ENCODE measurements at places on chromosomes 2 and 18.

DNA sequence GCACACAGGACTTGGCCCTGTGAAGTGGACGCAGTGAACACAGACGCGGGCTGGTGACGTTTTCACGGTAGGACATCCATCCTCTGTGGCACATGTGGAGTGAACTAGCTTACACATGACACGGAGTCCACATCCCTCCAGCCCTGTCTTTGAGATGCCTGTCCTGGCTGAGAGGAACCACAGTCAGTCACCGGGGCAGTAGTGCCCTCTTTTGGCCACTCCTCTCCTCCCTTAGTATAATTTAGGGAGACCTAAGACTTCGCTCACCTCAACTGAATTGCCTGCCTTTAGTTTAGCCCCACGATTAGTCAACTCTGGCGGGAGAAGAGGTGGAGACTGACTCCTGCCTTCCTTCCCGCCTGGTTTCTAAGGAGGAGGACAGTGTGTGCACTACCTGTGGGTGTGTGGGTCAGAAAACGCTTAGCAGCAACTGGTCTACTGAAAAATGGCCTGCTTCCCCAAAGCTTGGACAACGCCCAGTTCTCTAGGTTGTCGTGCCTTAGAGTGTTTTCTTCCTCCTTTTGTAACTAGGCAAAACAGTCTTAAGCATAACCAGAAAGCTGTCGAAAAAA lies 70.6 kb downstream of the MBP start:
- no peak for DNase-seq

- no peak for DNase-seq
Observed at GRCh38 chr2:62577994-62578781, 72.2 kb upstream of the TMEM17 start.

DNA sequence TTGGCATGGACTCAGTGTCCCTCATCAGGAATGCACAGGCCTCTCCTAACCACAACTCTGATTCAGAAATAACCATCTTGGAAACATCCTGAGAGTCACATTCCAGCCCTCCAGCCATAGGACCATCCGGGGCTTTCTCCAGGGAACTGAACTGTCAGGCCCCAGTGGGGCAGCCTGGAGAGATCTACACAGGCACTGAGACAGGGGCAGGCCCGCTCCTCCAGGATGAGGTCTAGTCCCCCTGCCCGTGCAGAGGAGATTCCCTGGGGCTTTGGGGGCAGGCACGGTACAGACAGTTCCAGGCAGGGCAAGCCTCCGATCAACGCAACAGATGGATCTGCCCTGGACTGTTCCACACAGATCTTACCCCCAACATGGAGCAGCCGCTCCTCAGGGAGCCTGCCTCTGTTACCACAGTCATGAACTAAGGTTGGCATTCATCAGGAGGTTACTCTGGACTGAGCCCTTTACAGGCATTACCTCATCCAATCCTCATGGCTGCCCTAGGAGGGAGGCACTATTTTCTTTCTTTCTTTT lies 12.0 kb downstream of the KCNK3 start:
- DNase-seq = no peak

DNA sequence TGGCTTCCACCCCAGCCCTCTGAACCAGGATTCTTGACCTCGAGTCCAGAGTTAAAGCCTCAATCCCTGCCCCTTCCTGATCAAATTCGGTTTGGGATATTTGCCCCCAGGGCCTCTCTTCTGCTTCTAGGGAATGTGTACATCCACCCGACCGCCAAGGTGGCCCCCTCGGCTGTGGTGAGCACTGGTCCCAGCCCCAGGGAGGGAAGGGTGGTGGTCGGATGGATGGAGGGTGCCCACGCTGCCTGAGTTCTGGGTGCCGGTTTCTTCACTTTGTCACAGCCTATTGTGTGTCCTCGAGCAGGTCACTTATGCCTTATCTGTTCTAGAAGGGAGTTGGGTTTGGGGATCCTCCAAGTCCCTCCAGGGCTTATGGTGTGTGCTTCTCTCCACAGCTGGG lies 6.9 kb downstream of the GMPPA start:
- DNase-seq = no peak

GRCh38 chr2:45652090-45653031 lies 886 bp downstream of the PRKCE start:
- DNase-seq = no peak

- no peak for DNase-seq
Observed at GRCh38 chr18:41767960-41768359, 187.1 kb upstream of the PIK3C3 start.

GRCh38 chr2:170969872-170970496 lies 40.9 kb downstream of the GORASP2 start:
- no peak for DNase-seq

- no peak for DNase-seq
Observed at GRCh38 chr2:235468978-235469655, 24.7 kb upstream of the AGAP1 start.

DNA sequence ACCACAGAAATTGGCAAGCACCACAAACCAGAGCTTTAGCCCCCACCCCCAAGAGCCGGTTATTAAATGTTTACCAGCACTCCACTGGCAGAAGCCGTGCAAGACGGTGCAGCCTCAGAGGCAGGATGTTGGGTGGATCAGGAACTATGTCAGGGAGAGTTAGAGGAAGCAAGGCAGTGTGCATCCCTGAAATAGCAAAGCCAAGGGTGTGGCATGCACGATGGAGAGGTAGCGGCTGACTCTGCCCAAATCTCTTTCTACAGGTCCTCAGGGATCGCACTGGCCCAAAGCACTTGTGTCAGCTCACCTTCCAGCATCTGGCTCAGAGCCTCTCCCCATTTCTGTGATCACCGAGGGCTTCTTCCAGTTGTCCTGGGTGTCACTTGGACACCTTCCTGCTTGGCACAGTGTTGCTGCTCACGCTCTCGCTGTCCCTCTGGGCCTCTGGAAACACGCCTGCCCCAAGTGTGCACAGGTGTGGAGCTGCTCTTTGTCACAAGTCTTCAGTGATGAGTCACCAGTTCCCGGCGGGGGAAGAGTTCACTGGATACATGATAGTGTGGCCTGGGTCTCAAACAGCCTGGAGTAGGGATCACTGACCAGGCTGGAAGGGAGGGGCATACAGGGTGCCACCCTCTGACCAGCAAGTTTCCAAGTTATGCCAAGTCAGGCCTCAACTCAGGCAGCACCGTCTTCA lies 17.3 kb upstream of the B3GNT7 start:
- no peak for DNase-seq

GRCh38 chr2:98502556-98503335 lies 58.1 kb downstream of the INPP4A start:
- DNase-seq = no peak

Measured in NCI-H1048 (cell line).